Activated CD4-positive, CD25-positive, alpha-beta regulatory T cell treated with anti-CD3 and anti-CD28 coated beads, Interleukin-2, amount 50 U/mL, for 24 hours (primary cell): ENCODE measurements at places on chromosomes 16 and 17.

DNA sequence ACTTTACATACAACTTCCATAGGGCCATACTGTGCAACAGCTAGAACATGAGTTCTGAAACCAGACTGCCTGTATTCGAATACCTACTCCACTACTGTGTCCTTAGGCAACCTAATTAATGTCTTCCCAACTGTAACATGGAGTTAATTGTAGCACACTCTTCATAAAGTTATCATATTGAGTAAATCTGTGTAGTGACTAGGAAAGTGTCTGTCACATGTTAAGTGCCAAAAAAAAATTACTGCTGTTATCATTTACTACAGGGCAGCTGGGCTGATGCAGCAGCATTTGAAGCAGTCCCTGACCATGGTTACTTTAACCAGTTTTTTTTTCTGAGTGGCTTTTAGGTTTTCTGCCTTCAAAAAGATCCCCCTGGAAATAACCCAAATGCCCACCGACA is 10.9 kb upstream of the ZNF23 start:
- ATAC-seq = no peak

DNA sequence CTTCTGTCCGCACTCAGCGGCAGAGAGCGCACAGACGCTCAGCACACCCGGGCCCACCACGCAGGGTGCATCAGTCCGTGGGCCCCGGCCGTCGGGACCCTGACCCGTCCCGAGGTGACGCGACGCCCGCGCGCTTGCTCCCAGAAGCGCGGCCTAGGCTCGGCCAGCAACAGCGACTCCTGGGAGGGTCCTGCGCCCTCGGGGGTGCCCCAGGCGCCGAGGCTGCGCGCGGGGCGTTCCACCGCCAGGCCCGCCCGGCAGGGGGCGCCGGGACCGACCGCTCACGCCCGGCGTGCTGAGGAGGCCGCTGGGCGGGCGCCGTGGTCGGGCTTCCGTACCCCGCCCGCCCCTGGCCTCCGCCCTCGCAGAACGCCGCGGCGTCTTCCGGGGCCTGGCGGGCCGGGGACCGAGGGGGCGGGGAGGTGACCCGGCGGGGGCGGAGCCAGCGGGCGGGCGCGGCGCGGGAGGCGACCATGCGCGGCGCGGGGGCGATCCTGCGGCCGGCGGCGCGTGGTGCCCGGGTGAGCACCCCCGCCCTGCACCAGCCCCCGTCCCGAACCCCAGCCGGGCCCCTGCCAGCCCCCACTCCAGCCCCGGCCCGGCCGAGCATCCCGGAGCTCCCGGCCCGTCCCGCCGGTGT is at the start of gene CISD3:
Gene CISD3 (plus strand): TSS at position 456 of the 640 bp plus-strand sequence. CDS start 18 bp downstream, at position 474.
- peak; percentile 80 for ATAC-seq

GRCh38 chr17:14198013-14198412 is 38.6 kb downstream of the CDRT15 start:
- ATAC-seq = no peak

DNA sequence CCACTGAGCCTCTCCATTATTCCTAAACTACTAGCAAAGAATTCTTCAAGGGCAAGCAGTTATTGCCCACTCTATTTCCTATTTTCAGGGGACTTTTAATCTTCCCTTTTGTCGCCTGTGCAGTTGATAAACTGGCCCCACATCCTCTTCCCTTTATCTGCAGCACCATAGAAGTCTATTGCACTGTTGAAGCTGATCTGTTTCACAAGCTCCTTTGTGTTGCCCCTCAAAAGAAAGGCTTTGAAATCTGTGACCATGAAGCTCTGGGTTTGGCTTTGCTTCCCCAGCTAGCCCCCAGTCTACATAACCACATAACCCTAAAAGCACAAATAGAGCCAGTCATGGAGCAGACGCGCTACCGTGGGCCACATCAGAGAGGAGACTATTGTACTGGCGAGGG is 37.1 kb downstream of the CDRT15 start:
- ATAC-seq = no peak

GRCh38 chr17:1898332-1898731 is 68.5 kb downstream of the RPA1 start:
- no peak for ATAC-seq
